ENCODE measurements at places on chromosomes 5 and 9.
A peak's percentile ranks its signal among the peaks of the same experiment; 100 is the strongest.

- DNase-seq = no peak
These were observed 631.5 kb downstream of the MTRR start for GRCh38 chr5:8500426-8500825.

- no peak for DNase-seq
These were observed 2.9 kb downstream of the ALDH1A1 start for GRCh38 chr9:72949918-72950325.

- DNase-seq = no peak
These were observed 5.1 kb downstream of the EEIG1 start for GRCh38 chr9:127975376-127976315.

GRCh38 chr5:86374611-86375010 is 243.1 kb upstream of the COX7C start:
- DNase-seq = no peak

- DNase-seq = no peak
These were observed 49.6 kb downstream of the NDST1 start for GRCh38 chr5:150557509-150557872.

DNA sequence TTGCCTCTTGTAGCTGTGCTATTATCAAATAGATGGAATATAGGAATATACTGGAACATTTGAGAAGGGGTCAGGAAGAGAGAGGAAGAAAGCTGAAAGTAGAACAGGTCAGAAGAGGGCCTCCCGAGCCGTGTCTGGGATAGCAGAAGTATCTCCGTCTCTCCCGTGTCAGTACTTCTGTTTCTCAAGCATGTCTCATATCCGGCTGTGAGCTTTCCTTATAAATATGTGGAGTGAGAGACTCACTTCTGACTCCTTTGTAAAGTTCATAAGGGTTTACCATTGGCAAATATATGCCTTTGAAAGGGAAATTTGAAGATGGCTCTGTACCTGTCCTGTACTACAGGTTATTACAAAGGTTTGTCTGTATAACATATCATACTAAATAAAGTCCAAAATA is 50.3 kb downstream of the MOCS2 start:
- no peak for DNase-seq

- no peak for DNase-seq
These were observed 3.9 kb downstream of the MEGF9 start for GRCh38 chr9:120710110-120710981.

DNA sequence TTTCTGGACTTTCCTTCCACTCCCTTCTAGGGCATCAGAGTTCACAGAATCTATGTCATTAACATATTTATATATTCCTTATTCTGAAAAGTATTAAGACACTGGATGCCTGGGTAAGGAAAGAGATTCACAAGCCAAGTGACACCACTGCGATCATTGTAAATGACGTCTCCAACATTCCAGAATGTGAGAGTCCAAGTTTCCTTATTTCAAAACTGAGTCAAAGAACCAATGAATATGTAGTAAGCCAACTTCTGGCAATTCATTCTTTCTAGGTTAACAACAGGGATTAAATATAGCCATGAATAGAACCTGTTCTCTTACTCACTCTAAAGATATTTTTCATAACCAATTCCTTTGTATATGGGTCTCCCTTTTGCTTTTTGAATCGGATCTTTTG is 18.1 kb downstream of the RAI14 start:
- DNase-seq = no peak

- DNase-seq = no peak
These were observed 507.0 kb downstream of the TAF11L14 start for GRCh38 chr5:18141222-18141621.

DNA sequence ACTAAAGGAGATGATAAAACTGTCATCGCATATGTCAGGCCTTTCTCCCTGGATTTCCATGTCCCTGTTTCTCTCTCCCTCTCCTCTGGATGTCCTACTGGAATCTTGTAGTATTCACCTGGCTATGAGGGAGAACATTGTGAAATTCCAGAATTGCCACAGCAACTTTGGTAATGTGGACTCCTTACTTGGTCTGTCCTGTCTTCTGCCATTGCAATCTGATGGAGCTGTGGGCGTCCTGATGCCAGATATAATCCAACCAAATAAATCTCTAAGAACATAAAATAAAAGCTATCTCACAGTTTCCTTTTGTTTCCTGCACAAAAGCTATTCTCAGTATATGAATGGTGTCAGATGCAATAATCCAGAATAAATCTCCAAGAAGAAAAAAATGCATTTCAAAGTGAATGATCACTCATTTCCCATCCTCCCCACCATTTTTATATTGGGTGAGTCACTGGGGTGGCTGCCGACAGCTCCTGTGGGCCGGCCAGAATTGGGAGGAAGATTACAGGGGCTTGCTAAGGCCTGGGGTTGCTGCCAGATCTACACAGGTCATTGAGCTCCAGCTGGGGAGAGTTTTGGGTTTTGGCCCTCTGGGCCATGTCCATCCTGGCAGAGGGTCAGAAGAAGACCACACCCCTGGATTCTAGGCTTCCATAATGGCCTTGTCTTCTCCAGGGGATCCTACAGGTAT is 160.7 kb upstream of the PITX1 start:
- DNase-seq = no peak

GRCh38 chr5:157476702-157477408 is 16.8 kb downstream of the NIPAL4 start:
- DNase-seq = peak; percentile 76

DNA sequence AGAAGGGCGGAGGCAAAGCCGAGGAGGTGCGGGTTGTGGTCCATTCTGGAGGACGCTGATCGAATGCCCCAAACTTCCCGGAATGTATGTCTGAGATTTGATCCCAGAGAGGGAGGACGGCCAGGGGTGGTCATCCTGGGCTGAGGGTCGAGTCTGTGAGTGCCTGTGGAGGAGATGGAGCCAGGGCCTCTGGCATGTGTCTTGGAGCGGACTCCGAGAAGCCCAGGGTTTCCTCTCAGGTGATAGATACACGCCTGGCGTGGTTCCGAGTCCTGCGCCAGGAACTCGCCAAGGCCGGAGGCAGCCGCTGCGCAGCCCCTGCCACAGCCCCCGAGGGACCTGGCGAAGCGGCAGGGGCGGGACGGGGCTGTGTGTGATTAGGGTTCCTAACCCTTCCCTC is 363 bp downstream of the ZNF454 start:
- DNase-seq = no peak

DNA sequence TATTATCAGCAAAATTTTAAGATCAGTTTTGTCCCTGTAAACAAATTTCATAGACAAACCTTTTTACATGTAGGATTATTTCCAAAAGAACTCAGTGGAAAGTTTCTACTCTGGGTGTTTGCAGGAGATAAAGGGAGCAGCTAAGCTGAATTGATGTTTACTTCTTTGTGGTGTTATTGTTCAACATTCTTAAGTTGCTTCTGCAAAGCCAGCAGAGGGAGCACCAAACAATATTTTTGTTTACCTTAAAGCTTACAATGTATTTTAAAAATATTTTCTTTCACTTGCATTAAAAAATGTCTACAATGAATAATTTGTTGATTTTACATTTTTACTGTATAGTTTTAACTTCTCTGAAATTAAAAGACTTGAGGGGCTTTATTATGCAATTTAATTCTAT is 135.4 kb downstream of the ATG10 start:
- no peak for DNase-seq

DNA sequence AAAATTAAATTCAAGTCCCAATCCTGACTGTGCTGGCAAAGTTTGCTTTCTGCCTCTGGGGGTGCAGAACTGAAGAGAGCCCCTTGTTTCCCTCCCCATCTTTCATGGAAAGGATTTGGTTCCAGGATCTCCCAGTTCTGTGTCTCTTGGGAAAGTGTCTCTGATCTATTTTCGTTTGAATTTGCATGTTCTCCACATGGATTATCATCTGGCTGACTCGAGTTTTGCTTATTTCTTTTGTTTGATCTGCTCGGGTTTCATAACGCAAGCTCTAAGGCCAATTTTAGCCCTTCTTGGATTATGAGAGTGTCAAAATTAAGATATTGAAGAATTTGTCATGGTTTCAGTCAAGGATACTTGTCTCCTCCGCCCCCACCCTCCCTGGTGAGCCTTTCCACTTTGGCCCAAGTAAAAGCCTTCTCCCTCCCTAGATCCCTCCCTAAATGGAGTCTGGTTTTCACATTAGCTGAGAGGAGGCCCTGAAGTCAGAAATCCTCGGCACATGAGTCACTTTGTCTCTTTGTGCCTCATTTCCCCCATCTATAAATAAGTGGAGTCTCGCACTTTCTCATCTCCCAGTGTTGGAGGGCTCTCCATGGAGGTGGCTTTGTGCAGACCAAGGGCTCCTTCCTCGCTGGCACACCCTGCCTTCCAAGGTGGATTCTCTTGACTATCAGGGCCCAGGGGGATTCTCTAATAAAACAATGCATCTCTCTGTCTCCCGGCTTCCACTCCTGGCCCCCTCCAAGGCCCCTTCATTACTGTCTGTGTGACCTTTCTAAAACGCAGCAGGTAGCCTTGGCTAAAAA is 17.3 kb downstream of the ADRB2 start:
- no peak for DNase-seq

- no peak for DNase-seq
These were observed 215.0 kb downstream of the VPS13A start for GRCh38 chr9:77392328-77392727.

GRCh38 chr5:12392246-12392645 is 488.0 kb upstream of the CTNND2 start:
- DNase-seq = no peak

- DNase-seq = no peak
These were observed 128.3 kb upstream of the MOCS2 start for GRCh38 chr5:53237876-53238275.

DNA sequence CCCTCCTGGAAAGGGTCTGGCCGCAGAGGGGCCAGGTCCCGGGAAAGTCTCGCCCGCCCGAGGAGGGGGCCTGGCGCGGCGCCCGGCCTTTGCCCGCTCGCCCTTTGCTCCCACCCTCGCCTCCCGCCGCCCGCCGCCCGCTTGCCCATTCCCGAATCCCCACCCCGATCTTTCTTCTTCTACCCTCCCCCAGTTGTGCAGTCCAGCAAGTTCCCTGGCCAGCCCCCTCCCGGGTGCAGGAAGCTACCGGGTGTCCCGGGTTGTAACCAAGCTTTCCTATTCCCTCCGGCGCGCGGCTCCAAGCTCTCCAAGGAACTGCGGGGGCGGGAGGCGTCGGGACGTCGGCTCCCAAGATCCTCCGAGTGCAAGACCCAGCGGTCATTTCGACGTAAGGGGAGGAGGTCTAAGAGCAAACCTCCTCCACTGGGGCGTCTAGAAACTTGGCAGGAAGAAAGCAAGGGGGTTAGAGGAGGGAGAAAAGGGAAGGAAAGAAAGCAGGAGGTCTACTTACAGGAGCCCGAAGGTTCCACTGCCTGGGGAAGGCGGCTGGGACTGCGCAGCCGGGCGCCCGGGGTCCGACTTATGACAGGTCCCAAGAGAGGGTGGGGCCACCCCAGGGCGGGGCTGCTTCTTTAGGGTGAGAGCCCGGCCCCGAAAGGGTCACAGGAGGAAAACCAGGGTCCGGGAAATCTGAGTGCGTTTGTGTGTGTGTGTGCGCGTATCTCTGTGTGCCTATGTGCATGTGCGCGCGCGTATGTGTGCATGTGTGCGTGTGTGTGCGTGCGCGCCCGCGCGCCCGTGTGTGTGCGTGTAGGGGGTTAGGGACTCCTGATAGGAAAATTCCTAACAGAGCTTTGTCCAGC is at the start of gene PTGR1:
Gene PTGR1 (minus strand): TSS at position 556 of the 863 bp plus-strand sequence. CDS start 2,225 bp downstream, outside the sequence.
- DNase-seq = peak; percentile 64

- no peak for DNase-seq
These were observed 41.1 kb upstream of the RUFY1 start for GRCh38 chr5:179509239-179509638.

GRCh38 chr5:159061179-159061796 is 38.4 kb downstream of the EBF1 start:
- no peak for DNase-seq

DNA sequence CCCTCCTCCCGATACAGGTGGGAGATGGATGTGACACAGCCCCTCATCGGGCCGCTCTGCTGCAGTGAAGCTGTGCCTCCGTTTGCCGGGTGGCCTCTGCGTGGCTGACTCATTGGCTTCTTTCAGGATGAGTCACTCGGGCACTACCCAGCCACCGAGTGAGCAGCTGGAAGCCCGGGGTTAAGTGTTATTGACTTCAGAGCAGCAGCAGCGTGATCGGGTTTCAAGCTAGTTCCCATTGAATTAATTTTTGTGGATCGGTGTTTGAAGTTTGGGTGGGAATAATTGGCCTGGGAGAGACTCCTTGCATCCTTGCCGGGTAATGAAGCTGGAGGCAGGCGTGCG is 266.4 kb upstream of the IRX4 start:
- DNase-seq = no peak

DNA sequence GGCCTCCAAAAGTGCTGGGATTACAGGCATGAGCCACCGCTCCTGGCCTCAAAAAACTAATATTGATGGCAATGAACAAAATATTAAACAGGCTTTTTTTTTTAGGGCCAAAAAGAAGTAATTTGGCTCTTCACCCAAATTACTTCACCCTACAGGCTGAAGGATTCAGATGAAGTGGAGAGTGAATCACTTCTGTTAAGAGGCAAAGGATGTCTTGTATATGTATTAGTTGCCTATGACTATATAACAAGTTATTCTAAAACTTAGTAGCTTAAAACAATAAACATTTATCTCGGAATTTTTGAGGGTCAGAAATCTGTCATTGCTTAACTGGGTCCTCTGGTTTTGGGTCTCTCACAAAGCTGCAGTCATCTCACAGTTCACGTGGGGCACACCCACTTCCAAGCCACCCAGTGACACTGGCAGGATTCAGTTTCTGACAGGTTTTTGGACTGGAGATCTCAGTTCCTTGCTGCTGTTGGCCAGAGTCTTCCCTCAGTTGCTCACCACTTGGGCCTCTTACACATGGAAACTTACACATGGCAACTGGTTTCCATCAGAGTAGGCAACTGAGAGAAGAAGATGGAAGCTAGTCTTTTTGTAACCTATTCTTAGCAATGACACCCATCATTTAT is 66.7 kb downstream of the IQGAP2 start:
- no peak for DNase-seq

GRCh38 chr5:174175716-174176268 is 130.3 kb downstream of the NSG2 start:
- DNase-seq = no peak

GRCh38 chr5:172059661-172060100 is 53.2 kb upstream of the FBXW11 start:
- DNase-seq = no peak

- DNase-seq = no peak
These were observed 104.2 kb downstream of the MEF2C start for GRCh38 chr5:88778736-88779135.

- no peak for DNase-seq
These were observed 71.4 kb upstream of the CDK20 start for GRCh38 chr9:88045686-88046085.

GRCh38 chr5:151648988-151649387 is 37.7 kb downstream of the SPARC start:
- DNase-seq = no peak

DNA sequence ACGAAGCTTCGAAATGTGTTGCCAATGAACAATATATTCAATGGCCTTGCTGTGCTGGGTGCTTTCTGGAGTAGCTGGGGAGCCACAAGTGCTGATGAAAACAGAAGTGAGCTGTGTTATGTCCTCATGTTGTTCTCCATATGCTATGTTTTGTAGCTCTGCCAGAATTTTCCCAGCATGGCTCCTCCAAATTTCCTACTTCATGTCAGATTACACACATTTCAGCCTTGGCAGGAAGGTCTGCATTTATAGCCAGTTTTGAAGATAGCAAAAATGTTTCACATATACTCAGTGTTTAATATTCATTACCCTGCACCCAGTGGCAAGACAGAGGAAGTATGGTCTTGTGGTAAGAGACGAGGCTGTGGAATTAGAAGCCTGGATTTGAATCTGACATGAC is 22.6 kb upstream of the NMUR2 start:
- DNase-seq = no peak
